Stimulated activated CD4-positive, alpha-beta T cell treated with anti-CD3 and anti-CD28 coated beads, Interleukin-15, amount 100 ng/mL, for 1 hour (primary cell): ENCODE measurements at places on chromosomes 2 and 18.

DNA sequence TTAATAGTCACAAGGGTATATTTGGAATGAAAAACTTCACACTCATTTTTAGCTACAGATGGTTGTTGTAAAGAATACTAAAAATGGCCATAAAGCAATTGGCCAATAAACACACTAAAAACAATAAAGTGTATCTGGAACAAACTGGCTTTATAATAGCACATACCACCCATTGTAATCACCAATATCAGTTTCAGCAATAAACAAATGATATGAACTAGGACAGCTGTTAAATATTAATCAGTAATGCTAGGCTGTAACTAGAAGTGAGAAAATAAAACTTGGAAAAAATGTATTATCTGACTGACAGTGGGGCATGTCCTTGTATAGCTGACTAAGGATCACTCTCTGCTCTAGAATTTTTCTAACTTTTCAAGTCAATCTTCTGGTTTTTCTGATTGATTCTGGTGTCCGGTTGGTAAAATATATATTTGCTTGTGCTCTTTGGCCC lies 312.5 kb downstream of the RND3 start:
- DNase-seq = no peak

GRCh38 chr2:80592106-80592505 lies 287.6 kb upstream of the LRRTM1 start:
- no peak for DNase-seq

- no peak for DNase-seq
Observed at GRCh38 chr2:234826681-234827080, 125.1 kb upstream of the SH3BP4 start.

- DNase-seq = no peak
Observed at GRCh38 chr2:156933645-156934225, 323.8 kb upstream of the GALNT5 start.

DNA sequence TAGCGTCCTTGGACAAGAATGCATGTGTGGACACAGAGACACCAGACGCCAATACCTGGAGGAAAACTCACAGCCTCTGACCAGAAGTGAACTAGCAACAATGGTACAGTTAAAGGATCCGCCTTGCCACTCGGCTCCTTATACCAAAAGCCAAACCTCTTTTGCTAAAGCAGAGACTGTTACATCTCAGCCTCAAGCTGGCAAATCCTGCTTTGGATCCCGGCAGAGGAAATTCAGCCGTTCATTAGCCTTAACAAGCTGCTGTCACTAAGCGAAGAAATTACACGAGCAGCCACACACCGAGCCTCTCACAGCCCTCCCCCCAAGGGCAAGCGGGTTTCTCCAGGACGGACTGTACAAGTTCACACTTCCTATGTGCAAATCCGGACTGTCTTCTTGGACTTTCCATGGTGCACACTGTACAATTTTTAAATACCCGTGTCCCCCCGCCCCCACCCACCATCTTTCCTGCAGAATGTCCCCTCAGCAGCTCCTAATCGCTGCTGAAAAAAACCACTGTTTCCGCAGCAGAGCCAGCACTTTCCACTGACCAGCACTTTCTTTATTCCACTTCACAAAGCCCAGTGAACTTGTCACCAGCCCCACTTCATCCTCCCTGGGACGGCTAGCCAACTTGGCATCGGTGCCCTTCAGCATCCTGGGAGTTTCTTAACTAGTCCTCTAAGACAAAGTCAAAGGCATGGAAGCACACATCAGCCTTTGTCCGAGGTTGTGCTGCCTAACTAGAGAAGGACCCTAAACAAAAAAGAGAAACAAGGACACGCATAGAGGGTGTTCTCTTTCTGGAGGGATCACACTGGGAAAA lies 1.5 kb downstream of the KLF7 start:
- DNase-seq = no peak
